ENCODE measurements at places on chromosomes 13 and 19.

DNA sequence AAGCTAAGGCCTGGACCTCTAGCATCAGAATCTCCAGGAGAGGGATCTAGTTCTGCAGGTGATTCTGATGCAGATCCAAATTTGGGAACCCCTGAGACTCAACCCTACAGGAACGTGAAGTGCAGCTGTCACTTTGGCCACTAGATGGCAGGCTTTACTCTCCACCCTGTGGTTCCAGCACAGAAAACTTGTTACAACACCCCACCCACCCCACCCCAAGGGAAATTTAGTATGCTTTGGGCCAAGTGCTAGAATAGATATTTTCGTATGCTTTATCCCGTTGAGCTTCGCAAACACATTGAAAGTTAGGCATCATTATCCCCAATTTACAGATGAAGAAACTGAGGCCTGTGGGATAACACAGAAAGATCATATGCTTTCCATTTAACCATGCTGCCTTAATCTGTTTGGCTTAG is 232.0 kb downstream of the B3GLCT start:
- peak; percentile 29 for DNase-seq

DNA sequence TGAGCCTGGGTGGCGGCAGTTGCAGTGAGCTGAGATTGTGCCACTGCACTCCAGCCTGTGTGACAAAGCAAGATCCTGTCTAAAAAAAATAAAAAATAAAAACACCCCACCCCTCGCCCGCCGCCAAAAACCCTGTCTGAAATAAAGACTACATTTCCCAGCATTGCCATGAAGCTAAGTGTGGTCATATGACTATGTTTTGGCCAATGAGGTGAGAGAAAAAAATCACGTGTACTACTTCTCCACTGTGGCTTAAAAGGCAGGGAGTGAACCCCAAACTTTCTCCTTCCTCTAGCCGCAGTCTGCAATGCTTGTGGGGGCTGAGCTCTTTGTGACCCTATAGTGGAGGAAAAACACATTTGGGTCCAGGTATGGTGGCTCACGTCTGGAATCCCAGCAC is 54.9 kb downstream of the COLGALT1 start:
- no peak for DNase-seq

GRCh38 chr19:3512562-3513228 is 6.6 kb downstream of the FZR1 start:
- DNase-seq: no peak

GRCh38 chr13:45940061-45940460 is 88.5 kb upstream of the SIAH3 start:
- DNase-seq: no peak

- peak; percentile 47 for DNase-seq
These were observed 1.2 kb downstream of the CGB7 start for GRCh38 chr19:49056101-49056901.

- no peak for DNase-seq
These were observed 140.9 kb downstream of the ZNF536 start for GRCh38 chr19:30513082-30513411.

GRCh38 chr19:29622166-29623070 is 16.3 kb downstream of the POP4 start:
- no peak for DNase-seq

DNA sequence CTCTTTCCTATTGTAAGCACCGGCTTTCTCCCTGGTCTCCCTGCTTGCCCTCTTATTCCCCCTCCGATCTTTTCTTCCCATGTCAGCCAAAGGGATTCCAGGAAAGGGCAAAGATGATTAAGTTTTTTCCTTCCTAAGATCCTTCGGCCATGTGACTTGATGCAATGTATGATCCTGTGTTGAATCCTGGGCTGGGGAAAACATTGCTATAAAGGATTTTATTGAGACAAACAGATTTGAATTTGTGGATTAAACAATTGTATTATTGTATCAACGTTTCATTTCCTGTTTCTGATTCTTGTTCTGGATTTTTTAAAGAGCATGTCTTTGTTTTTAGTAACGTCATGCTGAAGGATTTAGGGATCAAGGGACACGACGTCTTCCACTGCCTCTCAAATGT is 16.9 kb upstream of the ZNF541 start:
- no peak for DNase-seq

DNA sequence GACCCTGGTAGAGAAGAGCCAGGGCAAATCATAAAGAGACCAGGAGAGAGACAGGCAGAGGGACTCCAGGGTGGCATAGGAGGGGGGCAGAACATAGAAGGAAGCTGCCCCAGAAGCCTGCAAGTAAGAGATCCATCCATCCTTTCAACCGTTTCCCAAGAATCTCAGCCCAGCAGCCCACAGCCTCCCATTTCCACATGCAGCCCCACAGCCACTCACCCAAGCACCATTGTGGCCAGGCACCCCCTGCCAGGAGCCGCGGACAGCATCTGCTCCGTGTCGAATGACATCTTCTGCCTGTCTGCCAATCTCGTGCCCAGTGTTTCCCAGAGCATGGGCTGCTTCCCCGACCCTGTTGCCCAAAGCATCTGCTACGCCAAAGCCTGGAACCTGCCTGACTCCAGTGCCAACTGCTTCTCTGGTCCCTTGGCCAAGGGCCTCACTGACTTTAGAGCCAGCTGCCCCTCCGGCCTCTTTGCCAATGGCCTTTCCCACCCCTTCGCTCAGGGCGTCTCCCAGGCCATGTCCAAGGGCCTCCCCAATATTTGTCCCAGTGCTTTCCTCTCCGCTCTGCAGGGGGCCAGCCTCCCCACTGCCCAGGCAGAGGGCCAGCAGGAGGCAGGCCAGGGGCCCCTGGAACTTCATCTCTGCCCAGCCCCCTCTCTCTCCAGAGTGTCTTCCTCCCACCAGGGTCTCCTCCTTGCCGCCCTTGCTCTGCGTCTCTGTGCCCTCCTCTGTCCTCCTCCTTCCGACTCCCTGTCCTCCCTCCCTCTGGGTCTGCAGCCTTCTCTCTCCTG is 420 bp downstream of the DMKN start:
- DNase-seq: no peak

- DNase-seq: no peak
These were observed 301.3 kb upstream of the DACH1 start for GRCh38 chr13:72168126-72168855.

DNA sequence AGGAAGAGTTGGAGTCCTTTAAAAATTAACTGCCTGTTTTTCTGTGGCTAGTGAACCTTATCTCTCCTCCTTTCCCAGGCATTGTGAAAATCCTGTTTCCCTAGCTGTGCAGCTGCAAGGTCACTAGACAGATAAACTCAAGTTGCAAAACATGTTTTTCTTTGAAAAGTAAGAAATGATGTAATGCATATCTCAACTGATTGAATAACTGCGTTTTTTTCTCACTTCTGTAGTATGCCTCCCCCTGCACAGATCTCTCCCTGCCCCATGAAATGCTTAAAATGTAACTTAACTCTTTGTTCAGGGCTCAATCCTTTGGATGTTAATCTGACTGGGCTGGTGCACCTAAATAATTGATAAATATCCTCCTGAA is 27.7 kb upstream of the CYSLTR2 start:
- DNase-seq: no peak

GRCh38 chr13:40440990-40441820 is 225.2 kb downstream of the FOXO1 start:
- peak; percentile 12 for DNase-seq

DNA sequence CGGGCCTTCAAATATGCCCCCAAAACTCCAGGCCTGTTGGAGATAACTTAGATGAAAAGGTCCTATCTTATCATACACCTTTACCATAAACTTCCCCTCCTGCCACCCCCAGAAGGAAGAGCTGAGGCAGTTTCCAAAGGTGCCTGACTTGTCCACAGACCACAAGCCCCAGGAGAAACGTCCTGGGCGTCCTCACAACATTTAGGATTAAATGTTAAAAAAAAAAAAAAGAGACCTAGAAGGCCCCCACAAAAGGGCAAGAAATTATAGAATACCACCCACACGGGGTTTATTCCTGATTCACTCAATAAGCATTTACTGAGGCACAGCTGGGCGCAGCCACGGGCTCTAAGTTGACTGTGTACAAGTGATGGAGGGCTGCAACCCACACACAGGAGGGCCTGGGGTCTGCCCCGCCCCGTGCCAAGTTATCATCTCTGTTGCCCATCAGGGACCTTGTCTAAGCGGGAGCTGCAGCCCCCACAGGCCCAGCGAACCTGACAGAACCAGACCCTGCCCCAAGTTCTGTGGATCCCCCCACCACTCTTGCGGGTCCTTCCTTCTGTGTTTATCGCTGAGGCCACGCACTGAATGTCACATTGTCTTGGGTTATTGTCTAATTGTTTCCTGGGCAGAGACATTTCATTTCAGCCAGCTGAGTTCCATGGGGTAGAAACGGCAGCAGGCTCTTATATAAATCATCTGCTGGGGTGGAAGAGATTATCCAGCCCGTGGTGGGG is 83.0 kb upstream of the TM9SF2 start:
- no peak for DNase-seq

DNA sequence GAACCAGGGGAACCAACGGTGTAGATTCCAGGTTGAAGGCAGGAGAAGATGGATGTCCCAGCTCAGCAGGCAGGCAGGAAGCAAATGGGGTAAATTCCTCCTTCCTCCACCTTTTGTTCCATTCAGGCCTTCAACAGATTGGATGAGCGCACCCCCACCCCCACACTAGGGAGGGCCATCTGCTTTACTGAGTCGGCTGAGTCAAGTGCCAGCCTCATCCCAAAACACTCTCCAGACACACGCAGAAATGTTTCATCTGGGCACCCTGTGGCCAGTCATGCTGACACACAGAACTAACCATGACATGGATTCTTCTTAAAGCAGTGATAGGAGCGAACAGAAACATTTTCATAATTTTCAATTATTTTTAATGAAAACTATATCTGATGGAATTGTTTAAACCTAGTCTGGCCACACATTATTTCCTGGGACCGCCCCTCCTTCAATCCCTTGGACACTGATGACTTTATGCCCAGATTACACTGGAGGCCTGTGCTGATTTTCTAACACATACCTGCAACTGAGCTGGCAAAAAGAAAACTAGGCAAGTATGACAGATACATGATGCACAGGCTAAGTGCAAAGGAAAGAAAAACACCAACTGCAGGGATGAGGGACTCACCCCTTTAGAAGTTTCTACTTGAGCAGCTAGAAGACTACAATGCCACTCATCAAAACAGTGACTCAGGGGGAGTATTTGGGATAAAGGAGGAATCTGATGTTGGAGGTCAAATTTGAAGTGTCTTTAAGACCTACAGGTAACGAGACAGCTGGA is 154.2 kb downstream of the TNFRSF19 start:
- peak; percentile 45 for DNase-seq

- no peak for DNase-seq
These were observed 17.9 kb upstream of the SHFL start for GRCh38 chr19:10068205-10068604.

GRCh38 chr13:111639196-111639705 is 318.8 kb downstream of the TEX29 start:
- DNase-seq: no peak

DNA sequence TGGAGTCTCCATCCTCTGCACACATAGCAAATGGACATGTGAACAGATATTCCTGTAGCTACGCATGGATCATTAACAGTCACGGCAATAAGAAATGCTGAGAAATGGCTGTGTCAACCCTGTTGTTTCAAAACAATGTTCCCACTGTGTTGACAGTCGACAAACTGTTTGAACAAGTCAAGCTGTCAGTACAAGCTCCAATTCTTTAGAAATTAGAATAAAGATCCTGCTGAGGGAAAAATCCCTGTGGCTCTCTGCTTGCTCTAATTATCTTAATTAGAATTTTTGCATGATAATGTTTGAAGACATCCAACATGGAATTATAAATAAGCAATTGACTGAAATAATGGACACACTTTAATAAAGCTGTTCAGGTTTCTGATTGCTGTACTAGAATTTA is 37.9 kb upstream of the CPB2 start:
- DNase-seq: no peak

DNA sequence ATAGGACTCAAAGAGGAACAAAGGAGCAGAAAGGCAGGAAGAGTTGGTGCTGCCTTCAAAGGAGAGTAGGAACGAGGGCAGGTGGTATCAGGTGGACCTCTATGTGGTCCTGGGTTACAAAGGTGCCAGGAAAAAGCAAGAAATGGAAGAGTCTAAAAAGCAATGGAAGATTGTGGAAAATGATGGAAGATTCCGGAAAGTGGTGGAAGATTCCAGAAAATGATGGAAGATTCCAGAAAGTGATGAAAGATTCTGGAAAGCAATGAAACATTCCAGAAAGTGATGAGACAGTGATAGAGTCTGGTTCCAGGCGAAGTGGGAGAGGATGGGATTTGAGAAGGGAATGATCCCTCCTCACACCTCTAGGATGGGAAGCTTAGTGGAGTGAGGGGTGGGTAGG is 55.3 kb downstream of the ZNF557 start:
- DNase-seq: no peak

DNA sequence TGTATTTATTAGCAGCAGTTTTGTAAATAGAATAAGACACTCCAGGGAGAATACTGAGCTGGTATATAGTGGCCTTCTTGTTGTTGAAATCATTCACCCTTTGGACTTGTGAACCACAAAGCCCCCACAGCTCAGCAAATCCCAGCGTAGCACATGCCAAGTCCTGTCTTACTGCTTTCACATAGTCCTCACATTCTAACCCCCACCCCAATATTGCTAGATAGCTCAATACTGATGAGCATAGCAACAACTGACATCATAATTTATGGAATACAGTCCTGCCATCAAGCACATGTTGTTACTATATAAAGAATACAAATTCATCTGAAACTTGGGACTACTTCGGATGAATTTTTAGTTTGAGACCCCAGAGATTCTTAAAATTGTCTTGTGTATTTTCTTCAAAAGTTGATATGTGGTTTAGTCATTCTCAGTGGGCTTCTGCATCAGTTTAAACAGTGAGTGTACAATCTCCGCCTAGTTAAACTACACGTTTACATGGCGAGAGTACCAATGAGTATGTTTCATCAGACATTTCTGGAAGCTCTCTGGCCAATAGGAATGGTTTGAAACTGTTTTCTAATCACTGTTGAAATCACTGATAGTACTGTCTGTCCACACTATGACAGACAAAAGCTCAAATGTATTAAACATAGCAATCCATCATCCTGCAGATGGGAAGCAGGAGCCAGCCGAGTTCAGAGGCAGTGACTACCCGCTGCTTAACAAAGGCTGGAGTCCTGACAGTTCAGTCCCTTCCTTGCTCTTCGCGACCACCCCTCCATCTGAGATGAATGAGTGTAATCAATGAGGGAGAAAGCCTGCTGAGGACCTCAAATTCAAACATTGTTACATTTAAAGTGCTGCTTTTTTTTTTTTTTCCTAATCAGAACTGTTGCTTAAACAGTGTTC is 15.2 kb downstream of the DACH1 start:
- DNase-seq: no peak

DNA sequence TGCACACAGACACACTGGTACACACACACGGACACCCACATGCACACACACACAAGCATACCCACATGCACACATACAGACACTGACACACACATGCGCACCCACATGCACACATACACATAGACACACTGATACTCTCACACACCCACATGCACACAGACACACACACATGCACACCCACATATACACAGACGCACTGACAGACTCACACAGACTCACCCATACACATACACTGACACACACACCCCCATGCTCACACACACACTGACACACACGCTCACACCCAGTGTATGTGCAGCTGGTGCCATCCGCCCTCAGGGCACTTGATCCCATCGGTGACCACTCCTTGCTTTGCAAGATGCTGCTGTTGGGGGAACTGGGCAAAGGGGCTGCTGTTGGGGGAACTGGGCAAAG is 9.7 kb upstream of the RASA3 start:
- DNase-seq: no peak
